GM06990 (cell line): ENCODE measurements at places on chromosomes 4 and X.

- no peak for DNase-seq
Measured at GRCh38 chr4:182185491-182185890, 57.7 kb upstream of the TENM3 start.

GRCh38 chrX:23694606-23695005, 27.3 kb downstream of the PRDX4 start:
- no peak for DNase-seq

DNA sequence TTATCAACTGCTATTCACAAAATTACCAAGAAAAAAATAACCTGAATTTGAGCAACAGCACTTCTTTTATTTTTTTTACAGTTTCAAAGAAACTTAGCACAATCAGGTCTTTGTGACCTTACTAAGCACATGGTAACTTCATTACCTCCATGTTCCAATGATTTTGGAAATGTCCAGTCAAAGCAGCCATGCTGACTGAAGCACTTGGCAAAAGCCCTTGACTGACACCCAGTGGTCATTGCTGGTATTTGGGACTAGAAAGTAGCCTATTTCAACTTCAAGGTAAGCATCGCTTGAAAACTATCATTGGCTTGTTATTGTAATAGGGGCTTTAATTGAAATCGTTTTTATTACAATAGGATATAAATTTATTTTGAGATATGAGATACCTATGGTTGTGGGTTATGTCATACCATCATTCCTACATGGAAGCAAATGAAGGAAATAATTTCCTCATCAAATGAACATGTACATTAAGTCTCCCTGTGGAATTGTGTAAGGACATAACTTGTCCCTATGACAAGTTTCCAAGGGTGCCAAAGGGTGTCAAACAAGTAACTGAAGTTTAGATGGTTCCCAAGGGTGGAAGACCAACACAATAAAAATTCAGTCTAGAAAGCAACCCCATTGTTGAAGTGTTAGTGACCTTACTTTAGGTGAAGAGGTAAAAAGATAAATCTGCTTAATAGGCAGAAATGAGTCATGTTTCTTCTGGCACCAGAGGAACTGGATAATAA, 15.2 kb upstream of the ANXA10 start:
- no peak for DNase-seq

GRCh38 chr4:112082954-112083586, 62.2 kb upstream of the FAM241A start:
- no peak for DNase-seq

DNA sequence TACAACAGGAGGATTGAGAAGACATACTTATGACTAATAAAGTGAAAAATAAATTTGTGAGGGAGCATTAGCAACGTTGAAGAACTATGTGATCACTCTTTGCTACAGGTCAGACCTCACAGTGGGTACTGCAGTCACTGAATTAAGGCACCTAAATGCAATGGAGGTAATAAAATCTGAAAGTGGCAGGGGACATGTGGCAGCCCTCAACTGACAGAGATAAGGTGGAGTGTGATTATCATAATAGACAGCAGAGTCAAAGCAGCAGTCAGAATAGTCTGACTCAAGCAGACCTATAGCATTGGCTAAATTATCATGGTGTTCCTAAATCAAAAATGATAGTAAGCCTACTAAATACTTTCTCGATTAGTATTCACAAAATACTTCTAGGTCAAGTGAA, 1220.5 kb downstream of the PCDH18 start:
- DNase-seq, result no peak

GRCh38 chrX:68697036-68697435, 49.6 kb downstream of the STARD8 start:
- DNase-seq, result no peak

- no peak for DNase-seq
Measured at GRCh38 chrX:106566362-106566761, 45.4 kb upstream of the RADX start.

- no peak for DNase-seq
Measured at GRCh38 chrX:135099493-135099783, 20.9 kb downstream of the ETDB start.

DNA sequence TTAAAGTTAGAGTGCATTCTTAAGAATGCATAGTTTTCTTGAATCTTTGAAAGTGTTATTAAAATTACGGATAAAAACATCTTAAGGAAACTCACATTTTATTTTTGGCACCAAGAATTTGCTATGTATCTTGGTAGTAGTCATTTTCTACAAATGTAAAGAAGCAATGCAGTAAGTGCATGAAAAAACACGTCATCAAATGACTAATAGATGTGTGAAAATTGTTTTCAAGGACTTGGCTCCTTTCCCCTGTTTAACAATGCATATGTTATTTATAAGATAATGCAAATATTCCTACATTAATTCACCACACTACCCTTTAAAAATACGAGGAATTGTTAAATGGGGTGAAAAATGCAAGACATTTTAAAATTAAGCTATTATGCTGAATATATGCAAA, 461.2 kb upstream of the PCDH7 start:
- no peak for DNase-seq

DNA sequence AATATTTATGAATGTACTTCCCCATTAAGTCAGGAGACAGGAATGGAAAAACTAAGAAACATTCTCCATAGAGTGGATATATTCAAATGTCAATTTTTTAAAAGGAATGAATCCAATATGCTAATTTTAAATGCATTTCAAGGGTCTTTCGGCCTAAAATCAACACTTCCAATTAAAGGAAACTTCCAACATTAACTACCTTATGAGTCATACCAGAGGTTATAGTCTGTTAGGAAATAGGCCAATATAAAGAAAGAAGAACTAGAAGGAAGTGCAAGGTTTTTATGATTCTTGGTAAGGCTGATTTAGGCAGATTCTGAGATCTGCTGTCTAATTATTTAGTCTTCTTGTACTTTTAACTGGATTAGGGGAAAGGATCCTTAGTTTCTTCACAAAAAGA, 260.1 kb upstream of the EDNRA start:
- DNase-seq, result no peak

DNA sequence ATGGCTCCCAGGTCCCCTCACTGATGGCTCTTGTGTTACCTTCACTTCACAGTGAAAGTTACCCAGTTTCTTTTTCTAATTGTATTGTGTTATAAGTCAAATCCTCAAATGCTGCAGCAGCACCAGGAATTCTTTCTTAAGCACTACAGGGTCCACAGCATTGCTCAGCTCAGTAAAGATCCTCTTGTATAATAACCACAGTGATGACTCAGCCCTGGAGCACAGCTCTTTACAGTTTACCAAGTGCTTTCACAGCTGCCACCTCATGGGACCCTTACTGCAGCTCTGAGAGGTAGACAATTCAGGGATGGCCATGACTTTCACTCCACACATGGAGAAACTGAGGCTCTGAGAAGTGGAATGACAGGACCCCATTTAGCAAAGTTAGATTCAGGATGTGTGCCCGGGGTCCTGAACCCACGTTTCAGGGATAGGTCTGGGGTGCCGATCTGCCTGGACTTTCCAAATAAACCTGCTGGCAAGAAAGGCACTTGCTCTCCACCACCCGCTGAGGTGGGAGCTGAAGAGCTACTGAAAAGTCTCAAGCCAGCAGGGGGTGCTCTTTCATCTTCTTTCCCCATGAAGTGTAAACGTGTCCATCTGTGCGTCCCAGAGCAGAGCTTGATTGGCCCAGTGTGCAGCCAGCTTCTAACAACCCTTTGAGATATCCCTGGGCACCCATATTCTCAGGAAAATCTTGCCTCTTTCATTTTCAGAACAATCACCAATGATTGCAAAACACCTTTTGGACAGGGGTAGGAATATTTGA, 35.7 kb upstream of the GABRQ start:
- DNase-seq, result no peak

DNA sequence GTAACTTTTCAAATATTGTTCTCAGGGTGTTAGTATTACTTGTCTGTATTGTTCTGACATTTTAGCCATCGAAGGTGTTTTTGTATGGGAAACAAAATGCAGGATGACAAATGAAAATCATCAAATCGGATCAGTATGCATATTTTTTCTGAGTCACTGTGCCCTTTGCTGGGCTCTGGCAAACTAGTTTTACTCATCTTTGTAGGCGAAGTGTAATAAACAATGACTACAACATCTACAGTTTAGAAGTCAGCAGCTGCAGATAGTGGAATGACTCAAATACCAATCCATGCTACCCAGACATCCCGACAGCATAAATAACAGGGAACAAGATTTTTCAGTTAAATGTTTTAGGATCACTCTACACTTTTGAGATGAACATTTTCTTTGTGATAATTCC, 557.3 kb upstream of the TENM3 start:
- no peak for DNase-seq

DNA sequence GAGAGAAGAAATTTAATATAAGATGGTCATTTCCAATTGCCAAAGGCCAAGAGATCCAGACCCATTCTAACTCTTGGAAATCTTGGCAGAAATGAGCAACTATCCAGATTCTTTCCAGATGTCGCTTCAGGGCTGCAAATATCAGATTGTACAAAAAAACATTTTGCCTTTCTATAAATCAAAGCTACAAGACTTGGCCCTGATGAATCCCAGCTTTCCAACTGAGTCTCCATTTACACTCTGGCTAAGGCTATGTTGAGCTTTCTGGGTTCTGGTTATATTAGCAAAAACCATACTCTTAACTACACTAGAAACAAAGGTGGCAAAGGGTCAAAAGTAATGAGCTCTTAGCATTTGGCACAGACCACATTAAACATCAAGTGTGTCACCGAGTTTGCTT, 345.8 kb downstream of the OPHN1 start:
- DNase-seq, result no peak

DNA sequence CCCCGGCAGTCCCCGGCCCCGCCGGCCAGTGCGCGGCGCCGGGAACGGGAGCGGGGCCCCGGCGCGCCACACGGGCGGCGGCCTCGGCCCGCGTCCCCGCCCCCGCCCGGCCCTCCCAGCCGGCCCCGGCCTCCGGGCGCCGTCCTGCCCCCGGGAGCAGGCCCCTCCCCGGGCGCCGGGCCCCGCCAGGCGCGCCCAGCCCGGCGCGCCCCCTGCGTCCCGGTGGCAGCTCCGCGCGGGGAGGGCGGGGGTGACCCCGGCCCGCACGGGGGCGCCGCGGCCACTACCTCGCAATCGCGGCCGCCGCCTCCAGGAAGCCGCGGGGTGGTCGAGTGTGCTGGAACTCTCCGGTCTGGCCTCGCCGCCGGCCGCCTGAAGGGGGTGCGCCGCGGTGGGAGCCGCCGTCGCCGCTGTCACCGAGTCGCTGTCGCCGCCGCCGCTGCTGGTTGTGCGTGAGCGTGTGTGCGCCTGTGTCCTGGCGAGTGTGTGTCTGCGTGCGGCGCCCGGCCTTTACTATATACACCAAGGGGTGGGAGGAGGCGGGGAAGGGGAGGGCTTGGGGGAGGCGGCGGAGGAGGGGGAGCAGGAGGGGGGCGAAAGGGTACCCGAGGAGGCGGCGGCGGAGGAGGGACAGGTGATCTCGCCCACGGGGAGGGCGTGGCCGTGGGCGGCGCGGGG, at the start of gene RAI2:
TSS of gene RAI2 (minus strand) at position 488 of the 678 bp plus-strand sequence. CDS start 59,288 bp downstream, outside the sequence.
- no peak for DNase-seq

DNA sequence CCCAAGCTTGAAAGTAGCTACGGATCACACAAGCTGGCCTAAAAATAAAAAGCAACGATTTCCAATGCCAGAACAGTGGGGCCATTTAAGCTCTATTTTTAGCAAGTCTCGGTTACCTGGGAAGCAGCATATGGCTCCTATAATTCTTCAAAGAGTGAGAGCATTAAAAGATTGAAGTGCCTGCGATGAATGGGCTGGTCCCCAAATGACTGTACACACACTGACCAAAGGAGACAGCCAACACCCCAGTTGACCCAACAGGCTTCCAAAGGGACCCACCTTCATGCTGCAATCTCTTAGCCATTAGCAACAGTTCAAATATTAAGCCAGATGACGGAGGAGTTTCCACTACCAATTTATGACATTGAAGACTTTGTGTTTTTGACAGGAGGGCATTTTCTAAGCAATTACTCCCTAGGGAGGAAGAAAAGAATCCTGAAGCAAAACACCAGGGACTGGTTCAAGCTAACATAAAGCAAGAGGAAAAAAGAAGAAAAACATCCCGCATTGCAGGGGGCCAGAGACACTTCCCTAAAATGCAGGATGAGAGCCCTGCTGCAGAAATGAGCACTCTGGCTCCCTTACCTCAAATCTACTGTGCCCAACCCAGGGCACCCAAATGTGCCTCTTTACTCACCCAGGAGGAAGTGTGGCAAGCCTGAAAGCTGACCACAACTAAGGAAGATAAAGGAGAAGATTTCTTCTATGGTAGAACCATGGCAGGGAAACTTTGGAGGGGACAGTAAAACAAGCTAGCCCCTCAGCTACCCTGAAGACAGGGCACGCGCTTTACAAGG, 21.6 kb downstream of the SH3KBP1 start:
- DNase-seq, result no peak
